BJ (cell line): ENCODE measurements at places on chromosomes 7 and 10.

DNA sequence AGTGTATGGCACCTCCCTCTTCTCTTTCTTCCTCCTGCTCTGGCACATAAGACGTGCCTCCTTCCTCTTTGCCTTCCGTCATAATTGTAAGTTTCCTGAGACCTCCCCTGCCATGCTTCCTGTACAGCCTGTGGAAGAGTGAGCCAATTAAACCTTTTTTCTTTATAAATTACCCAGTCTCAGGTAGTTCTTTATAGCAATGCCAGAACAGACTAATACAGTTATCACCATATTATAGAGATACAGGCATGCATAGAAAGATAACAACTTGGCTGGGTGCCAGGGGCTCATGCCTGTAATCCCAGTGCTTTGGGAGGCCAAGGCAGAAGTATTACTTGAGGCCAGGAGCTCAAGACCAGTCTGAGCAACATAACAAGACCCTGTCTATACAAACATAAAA is 53.2 kb downstream of the GCC1 start:
- no peak for DNase-seq

DNA sequence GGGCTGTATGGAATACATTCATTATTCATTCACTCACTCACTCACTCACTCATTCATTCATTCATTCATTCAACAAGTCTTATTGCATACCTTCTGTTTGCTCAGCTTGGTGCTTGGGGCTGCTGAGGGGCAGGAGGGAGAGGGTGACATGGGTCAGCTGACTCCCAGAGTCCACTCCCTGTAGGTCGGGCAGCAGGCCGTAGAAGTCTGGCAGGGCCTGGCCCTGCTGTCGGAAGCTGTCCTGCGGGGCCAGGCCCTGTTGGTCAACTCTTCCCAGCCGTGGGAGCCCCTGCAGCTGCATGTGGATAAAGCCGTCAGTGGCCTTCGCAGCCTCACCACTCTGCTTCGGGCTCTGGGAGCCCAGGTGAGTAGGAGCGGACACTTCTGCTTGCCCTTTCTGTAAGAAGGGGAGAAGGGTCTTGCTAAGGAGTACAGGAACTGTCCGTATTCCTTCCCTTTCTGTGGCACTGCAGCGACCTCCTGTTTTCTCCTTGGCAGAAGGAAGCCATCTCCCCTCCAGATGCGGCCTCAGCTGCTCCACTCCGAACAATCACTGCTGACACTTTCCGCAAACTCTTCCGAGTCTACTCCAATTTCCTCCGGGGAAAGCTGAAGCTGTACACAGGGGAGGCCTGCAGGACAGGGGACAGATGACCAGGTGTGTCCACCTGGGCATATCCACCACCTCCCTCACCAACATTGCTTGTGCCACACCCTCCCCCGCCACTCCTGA is 2.4 kb downstream of the EPO start:
- DNase-seq = no peak

GRCh38 chr10:21372651-21373410 is 152.7 kb downstream of the SKIDA1 start:
- peak; percentile 76 for DNase-seq

- DNase-seq = no peak
Observed at GRCh38 chr7:70421319-70421718, 710.6 kb upstream of the GALNT17 start.
